ENCODE measurements at places on chromosomes 6 and 20.

DNA sequence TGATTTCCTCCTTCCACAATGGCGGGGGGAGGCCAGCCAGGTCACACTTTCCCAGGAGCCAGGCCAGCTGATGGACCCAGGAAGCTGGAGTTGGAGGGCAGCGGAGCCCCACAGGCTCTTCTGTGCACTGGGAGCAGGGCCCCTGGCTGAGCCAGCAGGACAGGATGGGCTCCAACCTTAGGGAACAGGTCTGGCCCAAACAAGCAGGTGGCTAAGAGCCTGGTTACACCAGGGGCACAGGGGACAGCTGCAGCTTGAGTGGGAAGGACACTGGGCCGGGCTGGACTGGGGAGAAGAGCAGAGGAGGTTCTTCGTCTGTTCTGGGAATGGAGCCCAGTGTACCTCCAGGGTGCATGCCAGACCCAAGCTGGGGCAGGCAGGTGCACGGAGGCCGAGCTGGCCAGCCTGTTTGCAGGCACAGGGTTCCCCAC lies 102.3 kb downstream of the DLL1 start:
- no peak for DNase-seq

GRCh38 chr20:1652960-1653359 lies 4.6 kb downstream of the SIRPG start:
- DNase-seq: no peak

DNA sequence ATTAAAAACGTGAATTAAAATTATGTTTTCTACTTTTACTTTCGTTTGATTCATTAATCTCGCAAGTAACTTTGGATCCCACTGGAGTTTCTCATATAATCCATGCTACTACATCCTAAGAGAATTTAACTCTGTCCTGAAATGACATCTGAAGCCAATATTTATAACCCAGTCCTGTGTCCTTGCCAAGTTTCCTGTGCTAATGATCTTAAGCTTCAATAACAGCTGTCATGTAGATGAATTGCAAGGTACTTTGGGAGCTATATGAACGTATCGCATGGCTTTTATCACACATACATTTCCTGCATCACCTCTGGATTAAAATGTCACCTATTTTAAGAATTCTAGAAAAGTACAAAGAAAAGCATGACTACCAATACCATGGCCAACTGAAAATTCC lies 833.8 kb upstream of the CITED2 start:
- no peak for DNase-seq

DNA sequence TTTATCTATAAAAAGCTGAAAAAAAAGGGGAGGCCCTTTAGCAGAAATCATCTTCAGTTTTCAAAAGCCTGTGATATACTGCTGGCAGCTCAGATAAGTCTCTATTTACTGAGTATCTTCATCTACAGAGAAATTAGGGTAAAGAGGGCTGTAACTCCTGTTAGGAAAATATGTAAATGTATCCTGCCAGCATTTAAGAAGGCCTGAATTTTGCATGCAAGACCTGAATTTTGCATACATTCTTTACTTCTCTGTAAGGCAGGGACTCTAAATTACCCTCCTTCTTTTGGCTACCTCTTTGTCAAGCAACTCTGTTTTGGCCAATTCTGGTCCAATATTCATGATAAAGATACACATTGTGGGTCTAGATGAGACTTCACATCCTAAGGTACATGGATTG lies 150.6 kb upstream of the SPACA1 start:
- DNase-seq: no peak

- DNase-seq: no peak
Measured at GRCh38 chr6:36827261-36828079, 11.8 kb downstream of the CPNE5 start.

GRCh38 chr6:138403801-138404665 lies at the start of gene HEBP2:
Gene HEBP2 (plus strand): TSS chr6:138404223. CDS start chr6:138404496, 273 bp downstream.
- peak; percentile 95 for DNase-seq

DNA sequence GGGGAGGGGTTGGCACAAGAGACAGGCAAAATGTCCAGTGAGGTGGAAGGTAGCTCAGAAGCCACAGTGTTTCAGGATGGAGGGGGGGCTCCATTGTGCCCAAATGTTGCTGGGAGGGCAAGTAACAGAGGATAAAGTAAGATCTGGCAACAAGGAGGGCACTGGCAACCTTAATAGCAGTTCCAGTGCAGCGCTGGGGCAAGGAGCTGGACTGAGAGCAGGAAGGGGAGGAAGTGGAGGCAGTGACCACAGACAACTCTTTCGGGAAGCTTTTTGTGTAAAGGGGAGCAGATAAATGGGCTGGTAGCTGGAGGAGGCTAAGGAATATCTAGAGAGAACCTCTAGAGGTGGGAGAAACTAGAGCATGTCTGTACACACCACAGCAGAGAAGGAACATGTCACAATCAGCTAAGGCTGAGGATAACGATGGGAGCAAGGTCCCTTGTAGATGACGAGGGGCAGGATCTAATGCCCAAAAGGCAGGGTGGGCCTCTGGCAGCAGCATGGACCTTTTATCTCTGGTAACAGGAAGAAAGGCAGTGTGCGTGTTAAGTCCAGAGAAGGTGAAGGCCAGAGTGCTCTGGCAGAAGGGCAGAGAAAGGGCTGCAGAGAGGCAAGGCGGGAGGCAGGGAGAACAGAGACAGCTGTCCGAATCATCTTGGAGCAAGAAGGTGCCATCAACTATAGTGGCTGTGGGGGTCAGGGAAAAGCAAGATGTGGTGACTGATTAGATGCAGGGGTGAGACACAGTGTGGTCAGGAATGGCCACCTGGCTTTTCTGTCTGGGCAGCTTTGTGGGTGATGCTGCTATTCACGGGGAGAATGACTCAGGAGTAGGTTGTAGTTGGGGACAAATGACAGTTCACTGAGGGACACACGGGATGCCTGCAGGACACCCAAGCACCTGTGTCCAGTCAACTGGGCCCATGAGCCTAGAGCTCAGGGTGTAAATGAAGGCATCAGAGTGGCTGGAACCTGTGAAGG lies 17.4 kb downstream of the TMEM242 start:
- no peak for DNase-seq

GRCh38 chr6:16413399-16413798 lies 175.0 kb downstream of the GMPR start:
- no peak for DNase-seq

DNA sequence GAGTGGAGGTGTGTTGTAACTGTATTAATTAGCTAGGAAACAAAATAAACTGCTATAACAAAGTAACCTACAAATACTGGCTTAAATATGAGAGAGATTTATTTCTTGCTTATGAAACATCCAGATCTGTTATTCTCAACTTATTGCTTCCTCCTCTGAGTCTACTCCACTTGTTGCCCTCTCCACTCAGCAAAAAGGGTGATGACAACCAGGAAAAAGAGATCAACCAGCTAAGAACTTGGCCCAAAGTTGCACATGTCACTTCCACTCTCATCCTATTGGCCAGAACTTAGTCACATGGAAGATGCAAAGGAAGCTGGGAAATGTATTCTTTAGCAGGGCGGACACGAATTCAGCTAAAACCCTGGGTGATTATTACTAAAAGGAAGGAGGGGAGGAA lies 5.2 kb upstream of the TP53RK start:
- no peak for DNase-seq

DNA sequence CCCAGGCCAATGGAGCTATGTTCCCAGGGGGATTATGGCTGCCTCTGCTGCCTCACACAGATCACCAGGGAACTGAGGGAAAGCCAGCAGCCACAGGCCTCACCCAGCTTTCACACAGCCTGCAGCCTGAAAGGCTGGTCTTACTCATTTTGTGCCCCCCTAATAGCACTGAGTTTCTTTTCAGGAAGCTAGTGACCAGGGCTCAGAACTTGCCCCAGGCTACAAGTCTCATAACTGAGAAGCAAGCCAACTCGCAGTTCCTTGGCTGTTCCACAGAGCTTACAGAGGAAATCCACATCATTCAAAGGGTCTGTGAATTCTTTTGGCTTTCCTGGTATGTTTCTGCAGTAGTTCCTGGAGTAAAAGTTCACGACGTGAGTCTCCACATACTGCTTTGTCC lies 524.8 kb upstream of the GJE1 start:
- DNase-seq: no peak

GRCh38 chr6:152004896-152005295 lies 197.4 kb downstream of the ESR1 start:
- no peak for DNase-seq

DNA sequence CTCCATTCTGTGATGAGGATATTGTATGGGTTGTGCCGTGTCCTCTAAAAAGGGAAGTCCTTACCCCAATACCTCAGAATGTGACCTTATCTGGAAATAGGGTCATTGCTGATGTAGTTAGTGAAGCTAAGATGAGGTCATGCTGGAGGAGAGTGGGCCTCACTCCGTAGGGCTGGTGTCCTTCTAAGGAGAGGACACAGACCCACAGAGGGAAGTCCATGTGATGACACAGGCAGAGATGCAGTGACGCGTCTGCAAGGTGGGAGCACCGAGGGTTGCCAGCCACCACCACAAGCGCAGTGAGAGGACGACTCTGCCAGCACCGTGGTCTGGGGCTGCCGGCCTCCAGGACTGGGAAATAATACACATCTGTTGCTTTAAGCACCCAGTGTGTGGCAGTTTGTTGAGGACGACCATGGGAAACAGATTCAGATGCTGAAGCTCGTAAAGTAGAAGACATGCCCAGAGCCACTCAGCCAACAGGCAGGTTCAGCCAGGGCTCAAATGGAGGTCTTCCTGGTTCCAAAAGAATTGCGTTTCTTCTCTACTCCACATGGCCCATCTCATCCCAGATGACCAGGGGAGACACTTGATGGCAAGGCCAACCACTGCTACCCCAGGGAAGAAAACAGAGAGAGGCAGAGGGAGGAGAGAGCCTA lies 59.2 kb upstream of the DUSP22 start:
- no peak for DNase-seq

DNA sequence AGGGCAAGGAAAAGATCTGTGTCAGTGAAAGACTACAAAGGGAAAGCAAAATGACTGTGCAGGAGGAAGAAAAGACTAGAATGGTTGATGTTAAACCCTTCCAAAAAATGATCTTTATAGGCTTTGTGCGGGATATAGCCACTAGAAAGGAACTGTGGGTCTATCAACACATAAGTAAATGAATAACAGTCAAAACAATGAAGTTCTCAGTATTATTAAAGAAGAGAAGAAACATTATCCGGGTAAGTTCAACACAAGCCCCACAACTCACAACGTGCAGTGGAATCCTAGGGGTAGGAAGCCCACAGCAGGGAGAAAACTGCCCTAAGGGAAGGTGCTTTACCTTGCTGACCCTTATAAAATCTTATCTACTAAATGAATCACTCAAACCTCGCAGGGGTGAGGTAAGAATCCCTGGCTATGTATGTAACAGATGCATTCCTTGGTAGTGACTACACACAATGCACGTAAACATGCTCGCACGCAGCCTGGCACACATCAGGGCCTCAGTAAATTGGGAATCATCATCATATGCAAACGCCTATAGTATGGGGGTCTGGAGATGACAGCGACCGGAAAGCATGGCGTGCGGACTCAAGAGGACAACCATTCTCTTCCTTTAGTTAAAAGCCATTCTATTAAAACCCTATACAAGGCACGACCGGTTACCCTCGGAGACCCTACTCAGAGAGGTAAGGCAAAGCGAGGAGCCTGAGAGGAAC lies 11.3 kb downstream of the TFAP2A start:
- no peak for DNase-seq
